Activated naive CD4-positive, alpha-beta T cell treated with anti-CD3 and anti-CD28 coated beads for 36 hours (primary cell): ENCODE measurements at places on chromosomes 5 and 9.

- DNase-seq = no peak
Observed at GRCh38 chr9:97638666-97639065, 5.0 kb downstream of the NCBP1 start.

- no peak for DNase-seq
Observed at GRCh38 chr5:9196403-9197227, 349.3 kb downstream of the SEMA5A start.

- DNase-seq = peak; percentile 98
Observed at GRCh38 chr9:128947527-128948301, at the start of the genes DOLK and NUP188. TSS of gene DOLK (minus strand) at chr9:128947603. CDS start at chr9:128947303, 300 bp downstream. TSS of gene NUP188 (plus strand) at chr9:128947699. CDS start at chr9:128947720, 21 bp downstream.

DNA sequence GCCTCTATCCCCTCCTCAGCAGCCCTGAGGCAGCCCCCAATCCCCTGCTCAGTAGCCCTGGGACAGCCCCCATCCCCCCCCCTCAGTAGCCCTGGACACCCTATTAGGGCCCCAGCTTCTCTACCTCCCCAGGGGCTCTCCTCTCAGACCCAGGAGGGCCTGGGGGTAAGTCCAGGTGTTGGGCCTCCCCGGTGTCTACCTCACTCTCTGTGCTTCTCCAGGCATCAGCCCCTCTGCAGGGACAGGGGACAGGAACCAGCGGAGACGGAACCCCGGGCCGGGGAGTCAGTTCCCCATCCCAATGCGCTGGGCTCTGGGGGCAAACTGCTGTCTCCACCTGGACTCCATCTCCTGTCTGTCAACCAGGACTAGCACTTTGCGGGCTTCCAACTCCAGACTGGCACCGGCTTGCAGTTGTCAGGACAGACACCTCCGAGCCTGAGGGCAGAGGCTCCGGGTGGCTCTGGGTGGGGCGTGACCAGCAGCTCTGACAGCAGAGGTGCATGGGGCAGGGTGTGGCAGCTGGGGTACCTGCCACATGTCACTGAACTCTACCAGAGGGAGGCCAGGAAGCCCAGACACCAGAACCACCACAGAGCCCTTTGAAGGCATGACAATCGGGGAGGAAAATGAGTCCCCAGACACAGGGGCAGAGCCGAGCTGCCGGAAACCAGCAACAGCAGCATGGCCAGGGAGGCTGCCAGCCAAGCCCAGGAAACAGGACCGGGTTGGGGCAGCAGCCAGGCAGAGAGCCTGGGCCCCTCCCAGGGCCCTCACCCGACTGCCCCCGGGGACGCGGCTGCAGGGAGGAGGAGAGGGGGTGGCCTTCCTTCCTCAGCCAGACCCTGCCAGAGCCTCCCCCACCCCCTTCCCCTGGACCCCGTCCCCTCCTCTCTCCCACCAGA, 17.7 kb upstream of the UBAC1 start:
- peak; percentile 70 for DNase-seq

DNA sequence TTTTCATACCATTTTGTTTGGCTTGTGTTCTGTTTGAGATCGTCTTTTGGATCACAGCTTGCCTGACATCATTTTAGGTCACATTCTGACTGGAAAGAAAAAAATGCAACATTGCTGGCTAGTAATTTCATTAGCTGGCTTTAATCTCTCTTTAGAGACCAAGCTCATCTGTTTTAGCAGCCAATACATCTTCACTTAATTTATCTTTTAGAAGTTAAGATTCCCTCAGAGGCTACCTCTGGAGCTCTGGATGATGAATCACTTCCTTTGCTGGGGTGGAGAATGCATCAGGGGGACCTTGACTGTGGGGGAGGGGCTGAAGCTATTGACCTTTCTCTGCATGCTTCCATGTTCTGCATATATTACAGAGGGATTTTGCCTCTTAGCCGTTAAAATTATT, 181.5 kb upstream of the OTULINL start:
- no peak for DNase-seq

GRCh38 chr9:3337515-3338225, 188.1 kb downstream of the RFX3 start:
- peak; percentile 13 for DNase-seq

GRCh38 chr9:69877852-69878514, 57.4 kb downstream of the CFAP95 start:
- no peak for DNase-seq

GRCh38 chr5:146520731-146521130, 4.7 kb upstream of the GPR151 start:
- no peak for DNase-seq

GRCh38 chr5:36575361-36575781, 31.0 kb upstream of the SLC1A3 start:
- DNase-seq = no peak
